ENCODE measurements at places on chromosomes 11 and 22.

DNA sequence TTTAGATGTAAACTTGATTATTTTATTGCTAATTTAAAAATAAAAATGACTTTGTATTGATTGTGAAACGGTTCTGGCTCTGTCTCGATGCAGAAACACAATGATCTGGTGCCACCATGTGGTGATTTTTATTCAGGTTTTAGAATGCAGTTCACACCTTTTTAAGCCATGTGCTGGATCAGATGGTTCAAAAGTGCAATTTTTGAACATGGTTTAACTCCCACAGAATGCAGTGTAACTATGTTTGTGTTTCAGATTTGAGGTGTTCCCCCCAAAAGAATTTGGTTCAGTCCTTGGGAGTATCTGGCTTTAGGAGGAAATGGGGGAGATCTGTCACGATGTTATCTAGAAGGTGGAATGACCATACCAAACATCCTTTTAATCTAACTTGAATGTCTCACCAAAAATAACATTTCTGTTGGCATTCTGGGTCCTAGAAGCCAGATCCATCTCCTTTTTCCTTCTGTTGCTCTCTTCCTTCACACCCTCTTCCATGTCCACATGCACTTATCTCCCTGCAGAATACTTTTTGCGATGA, 7.9 kb downstream of the MRPL16 start:
- DNase-seq, result peak; percentile 76

DNA sequence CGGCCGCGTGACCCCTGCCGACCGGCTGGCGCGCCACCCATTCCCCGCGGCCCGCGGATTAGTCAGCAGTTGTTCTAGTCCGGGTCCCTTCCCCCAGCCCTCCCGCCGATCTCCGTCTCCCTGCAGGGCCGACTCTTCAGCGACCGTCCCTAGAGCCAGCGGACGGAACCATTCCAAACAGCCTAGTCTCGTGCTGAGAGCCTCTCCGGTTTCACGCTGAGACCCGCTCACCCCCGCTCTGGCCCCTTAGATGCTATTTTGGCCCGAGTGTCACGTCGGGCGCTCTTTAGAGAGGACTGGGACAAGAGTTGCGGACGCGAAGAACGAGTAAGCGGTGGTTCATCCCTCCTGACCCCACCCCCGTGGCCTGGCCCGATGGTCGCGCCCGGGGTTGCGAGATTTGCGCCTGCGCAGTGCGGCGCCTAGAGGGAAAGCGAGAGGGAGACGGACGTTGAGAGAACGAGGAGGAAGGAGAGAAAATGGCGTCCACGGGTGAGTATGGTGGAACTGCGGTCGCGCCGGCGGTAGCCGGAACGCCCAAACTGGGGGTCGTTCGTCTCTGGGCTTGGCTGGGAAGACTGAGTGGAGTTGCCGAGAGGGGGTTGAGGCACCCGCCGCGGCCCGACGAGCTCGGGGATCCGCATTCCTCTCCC, at the start of the genes EWSR1 and RHBDD3:
TSS of gene EWSR1 (plus strand) at position 411 of the 653 bp plus-strand sequence. CDS start at position 480, 69 bp downstream.
TSS of gene RHBDD3 (minus strand) at position 124 of the 653 bp plus-strand sequence. CDS start 2,355 bp downstream, outside the sequence.
- DNase-seq, result peak; percentile 98

GRCh38 chr22:26670459-26670858, 13.1 kb downstream of the MIAT start:
- DNase-seq, result no peak

DNA sequence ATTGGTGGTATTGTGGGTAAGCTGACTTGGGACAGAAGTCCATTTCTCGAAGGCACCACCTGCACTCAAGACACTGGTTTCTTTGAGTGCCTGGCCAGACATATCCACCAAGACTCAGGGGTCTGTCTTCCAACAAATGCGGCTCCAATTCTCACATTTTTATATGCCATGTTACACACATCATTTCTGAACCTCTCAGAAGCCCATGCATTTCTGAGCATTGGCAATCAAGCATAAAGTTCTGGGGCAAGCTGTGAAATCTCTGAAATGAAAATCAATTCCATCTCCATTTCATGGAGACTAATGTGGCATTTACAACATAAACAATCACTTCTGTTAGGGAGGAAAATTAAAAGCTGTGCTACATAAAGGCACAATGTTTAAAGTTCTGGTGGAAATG, 243.7 kb downstream of the KIRREL3 start:
- no peak for DNase-seq

DNA sequence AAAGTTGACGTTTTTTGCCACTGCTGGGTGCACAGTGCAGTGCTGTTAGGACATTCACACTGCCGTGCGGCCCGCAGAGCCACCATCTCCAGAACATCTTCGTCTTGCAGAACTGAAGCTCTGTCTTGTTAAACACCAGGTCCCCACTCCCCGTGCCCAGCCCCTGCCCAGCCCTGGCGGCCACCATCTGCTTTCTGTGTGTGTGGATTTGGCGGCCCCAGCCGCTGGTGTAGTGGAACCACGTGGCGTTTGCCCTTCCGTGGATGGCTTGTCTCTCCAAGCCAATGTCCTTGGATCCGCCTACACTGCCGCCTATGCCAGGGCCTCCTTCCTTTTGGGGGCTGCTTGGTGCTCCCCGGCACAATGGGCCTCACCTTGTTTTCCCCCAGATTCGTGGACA, 8.2 kb upstream of the MUC5AC start:
- DNase-seq, result no peak

DNA sequence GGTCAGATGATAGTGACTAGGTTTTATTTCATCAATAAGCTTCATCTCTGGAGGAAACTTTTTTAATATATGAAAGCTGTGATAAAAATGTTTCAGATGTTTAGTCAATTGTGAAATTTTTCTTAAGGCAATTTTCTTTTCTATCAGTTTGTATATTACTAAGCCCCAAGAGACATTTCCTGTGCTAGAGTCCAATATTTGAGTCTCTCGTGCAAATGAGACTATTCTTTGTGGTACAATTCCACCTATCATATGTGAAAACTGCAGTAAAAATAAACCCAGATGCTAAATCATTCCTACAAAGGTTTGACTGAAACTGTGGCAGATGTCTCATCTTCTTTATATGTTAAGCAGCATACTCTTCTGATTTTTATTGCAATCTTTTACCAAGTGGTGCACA, 28.0 kb downstream of the CTR9 start:
- no peak for DNase-seq

DNA sequence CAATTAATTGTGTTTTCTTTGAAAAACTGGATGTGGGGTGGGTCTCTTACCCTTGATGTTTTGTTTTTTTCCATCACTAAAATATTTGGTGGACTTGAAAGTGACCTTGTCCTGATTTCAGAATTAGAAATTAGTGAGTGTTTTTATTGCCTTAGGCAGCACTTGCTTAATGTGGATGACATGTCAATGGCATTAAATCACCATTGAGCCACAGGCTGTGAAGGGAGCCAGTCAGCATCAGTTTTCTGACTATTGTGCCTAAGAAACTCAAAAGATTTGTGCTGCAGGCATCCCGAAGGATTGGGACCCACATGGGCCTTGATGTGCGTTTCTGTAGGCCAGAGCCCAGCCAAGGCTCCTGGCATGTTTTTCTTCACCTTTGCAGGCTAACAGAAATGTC, 53.8 kb downstream of the SWAP70 start:
- no peak for DNase-seq

- DNase-seq, result no peak
These were observed 227.7 kb upstream of the B3GAT1 start for GRCh38 chr11:134639586-134640330.

DNA sequence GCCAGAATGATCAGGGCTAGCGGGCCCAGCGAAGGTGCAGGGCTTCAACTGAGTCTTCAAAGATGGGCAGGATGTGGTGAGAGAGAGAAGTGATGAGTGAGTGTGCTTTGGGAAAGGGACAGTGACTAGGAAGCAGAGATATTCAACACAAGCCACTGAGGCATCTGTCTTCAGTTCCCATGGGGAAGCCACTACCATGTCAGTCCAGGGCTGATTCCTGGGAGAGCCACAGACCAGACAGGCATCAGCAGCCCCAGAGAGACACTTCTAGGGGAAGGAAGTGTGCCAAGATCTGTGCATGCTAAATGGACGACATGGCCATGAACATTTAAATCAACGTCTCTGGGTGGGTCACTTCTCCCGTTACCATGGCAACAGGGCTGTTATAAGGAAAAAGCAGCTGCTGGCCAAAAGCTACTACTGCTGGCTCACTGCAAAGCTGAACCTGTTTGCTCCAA, 28.5 kb downstream of the P4HA3 start:
- peak; percentile 35 for DNase-seq

GRCh38 chr11:100600941-100601340, 86.1 kb upstream of the ARHGAP42 start:
- no peak for DNase-seq

GRCh38 chr11:95977534-95978174, 53.7 kb upstream of the MTMR2 start:
- DNase-seq, result peak; percentile 83
